Progenitor cell of endocrine pancreas (in vitro differentiated cells): ENCODE measurements at places on chromosomes 2 and 18. TPM values are rescaled to one million over a fixed set of nuclear protein-coding genes. Genes with fewer than 3 reads are reported as not detected.

- H3K36me3 ChIP-seq = no peaks in the 10 kb centered on the region
- H3K27ac ChIP-seq = no peak overlapping the region
- no peak for DNase-seq
- no peak overlapping the region for H3K4me3 ChIP-seq
Observed at GRCh38 chr2:77155511-77155910, 366.7 kb downstream of the LRRTM4 start.

- no peaks in the 10 kb centered on the region for H3K27me3 ChIP-seq
- no peak overlapping the region for H3K4me3 ChIP-seq
- H3K4me1 ChIP-seq = peaks cover 40% of the 10 kb centered on the region
- no peak overlapping the region for H3K27ac ChIP-seq
Observed at GRCh38 chr2:128308889-128309279, 9.8 kb downstream of the HS6ST1 start.

DNA sequence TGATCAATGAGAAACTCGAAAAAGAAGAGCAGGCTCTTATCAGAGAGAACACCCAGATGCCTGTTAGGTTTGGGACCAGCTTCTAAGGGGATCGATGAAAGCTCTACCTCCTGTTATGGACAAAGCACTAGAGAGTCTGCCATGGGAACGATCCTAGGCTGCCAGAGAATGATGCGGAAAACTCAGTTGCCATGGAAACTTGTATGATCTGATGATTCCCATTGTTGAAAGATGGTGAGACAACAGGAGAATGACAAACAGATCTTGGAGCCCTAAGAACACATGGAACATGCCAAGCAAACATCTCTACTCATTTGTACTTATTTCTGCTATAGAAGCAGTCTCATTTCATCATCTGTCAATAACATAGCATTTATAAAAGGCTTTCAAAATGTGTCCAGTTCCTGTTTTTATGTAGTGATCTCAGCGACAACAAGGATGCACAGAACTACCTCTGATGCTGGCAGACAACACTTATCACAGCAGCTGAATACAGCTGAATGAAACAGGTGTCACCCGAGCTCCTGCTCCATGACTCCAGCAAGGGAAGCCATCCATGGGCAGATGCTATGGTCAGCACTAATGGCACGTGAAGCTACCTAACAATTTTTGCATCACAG, 59.6 kb downstream of the NCKAP5 start:
- H3K27ac ChIP-seq = no peak overlapping the region
- H3K36me3 ChIP-seq = no peaks in the 10 kb centered on the region

GRCh38 chr2:199883474-199884212, 27.4 kb upstream of the C2orf69 start:
- H3K4me3 ChIP-seq = no peak overlapping the region
- H3K27me3 ChIP-seq = no peaks in the 10 kb centered on the region
- H3K4me1 ChIP-seq = no peaks in the 10 kb centered on the region
- no peak for DNase-seq
- no peaks in the 10 kb centered on the region for H3K36me3 ChIP-seq

DNA sequence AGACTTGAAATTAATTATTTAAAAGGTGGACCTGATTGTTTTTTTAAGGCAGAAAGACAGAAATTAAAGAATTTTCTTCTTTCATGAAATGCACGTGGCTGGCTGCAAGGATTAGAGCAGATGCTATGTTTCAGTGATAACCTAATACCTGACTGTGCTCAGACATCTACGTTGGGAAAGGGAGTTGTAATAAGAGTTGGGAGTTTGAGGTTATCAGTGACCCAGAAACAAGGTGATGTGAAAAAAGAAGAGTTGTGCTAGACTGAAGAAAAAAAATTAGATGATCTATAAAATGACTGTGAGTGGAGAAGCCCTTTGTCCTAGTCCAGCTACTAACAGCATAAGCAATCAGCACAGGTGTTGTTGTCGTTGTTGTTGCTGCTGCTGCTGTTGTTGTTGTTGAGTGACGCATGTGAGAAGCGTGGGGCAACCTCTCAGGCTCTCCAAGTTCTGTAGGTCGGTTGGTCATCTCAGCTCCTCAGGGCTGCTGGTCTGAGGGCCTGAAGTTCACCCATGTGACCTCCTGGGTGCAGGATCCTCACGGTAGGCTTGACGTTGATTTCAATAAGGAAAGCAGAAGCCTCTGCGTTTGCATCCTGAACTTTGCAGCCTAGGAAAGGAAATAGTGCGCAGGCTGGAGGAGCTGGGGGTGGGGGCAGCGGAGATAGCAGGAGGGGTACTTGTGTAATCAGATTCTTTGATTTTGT, 7.6 kb downstream of the POU3F3 start:
- peak overlapping the region; percentile 72 for H3K4me3 ChIP-seq
- peaks cover 94% of the 10 kb centered on the region for H3K27me3 ChIP-seq
- no peak overlapping the region for H3K27ac ChIP-seq
- no peaks in the 10 kb centered on the region for H3K36me3 ChIP-seq
- H3K4me1 ChIP-seq = peaks cover 6% of the 10 kb centered on the region

DNA sequence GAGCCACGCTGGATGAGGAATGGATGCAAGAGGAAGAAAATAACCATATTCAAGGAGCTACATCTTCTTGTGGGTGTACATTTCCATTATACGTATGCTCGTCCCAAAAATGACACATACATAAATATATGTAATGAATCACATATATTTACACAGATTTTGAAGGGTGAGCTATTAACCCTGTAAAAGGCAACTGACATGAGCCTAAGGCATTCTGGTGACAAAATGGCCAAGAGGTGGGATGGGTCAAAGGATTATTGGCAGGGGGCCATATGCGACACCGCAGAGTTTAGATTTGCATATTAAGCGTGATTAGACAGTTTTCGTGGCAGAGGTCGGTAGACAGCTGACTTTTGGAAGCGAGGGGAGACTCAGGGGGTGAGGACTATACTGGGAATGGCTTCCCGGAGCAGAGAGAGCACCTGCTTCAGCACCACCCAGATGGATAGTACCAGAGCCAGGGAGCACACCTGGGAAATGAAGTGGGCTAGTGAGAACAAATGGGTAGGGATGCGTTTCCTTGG, 431 bp upstream of the CNRIP1 start:
- no peak overlapping the region for H3K27ac ChIP-seq
- no peaks in the 10 kb centered on the region for H3K36me3 ChIP-seq
- peaks cover 84% of the 10 kb centered on the region for H3K27me3 ChIP-seq
- peak; percentile 27 for DNase-seq
- H3K4me1 ChIP-seq = peaks cover 4% of the 10 kb centered on the region

GRCh38 chr18:64398320-64398719, 249.4 kb upstream of the LINC00305 start:
- H3K27ac ChIP-seq = no peak overlapping the region
- no peaks in the 10 kb centered on the region for H3K4me1 ChIP-seq

GRCh38 chr2:239793086-239793485, 232.1 kb downstream of the NDUFA10 start:
- no peak overlapping the region for H3K4me3 ChIP-seq
- H3K4me1 ChIP-seq = no peaks in the 10 kb centered on the region
- no peak for DNase-seq
- peak overlapping the region; percentile 82 for H3K27ac ChIP-seq
- H3K27me3 ChIP-seq = peaks cover 11% of the 10 kb centered on the region
- no peaks in the 10 kb centered on the region for H3K36me3 ChIP-seq

DNA sequence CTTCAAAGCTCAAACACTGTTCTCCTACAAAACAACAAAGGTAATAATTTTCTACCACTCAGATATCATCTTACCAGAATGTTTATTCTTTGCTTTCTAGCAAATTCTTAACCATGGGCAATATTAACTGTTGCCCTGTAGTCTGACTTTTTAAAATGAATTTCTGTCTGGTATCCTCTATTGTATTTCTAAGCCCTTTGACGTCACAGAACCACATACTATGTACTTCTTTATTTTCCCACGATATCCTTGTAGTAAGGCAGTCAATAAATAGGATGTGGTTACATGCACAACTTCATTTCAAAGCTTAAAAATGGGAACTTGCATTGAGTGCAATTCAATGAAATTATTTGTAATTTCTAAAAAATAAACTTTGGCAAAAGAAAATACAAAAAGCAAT, 58.7 kb downstream of the THADA start:
- no peak for DNase-seq
- no peak overlapping the region for H3K4me3 ChIP-seq
- peaks cover 30% of the 10 kb centered on the region for H3K36me3 ChIP-seq
- peaks cover 2% of the 10 kb centered on the region for H3K4me1 ChIP-seq

GRCh38 chr2:59584958-59585357, 968.5 kb downstream of the BCL11A start:
- no peaks in the 10 kb centered on the region for H3K36me3 ChIP-seq

GRCh38 chr2:186405842-186406241, 80.2 kb upstream of the ZC3H15 start:
- H3K36me3 ChIP-seq = no peaks in the 10 kb centered on the region
- no peaks in the 10 kb centered on the region for H3K27me3 ChIP-seq
- no peaks in the 10 kb centered on the region for H3K4me1 ChIP-seq
- H3K4me3 ChIP-seq = no peak overlapping the region
- no peak overlapping the region for H3K27ac ChIP-seq

DNA sequence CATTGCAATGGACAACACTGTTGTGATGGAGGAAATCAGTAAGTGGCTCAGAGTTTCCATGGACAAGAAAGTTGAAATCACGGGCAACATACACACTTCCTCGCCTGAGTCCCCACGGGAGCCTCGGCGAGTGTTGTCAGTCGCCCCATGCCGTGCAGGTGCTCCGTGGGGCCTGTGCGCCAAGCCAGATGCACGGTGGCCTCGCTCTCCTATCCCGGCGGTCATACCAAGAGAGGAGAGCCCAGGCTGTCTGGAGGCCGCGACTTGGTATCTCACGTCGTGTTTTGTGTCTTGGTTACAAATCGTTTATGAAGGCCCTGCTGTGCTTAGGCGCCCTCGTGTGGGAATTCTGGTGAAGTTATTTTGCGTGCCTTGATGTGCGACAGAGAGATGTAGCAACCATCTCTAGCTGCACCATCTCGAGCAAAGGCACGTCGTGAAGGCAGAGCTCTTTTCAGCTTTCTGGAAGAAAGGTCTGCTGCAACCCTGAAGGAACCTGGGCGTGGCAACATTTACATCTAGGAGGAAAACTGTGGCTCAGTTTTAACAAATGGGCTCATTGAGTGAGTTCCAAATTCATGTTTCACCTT, 21.8 kb downstream of the ATG4B start:
- H3K27ac ChIP-seq = no peak overlapping the region
- peaks cover 23% of the 10 kb centered on the region for H3K36me3 ChIP-seq
- DNase-seq = peak; percentile 30
- no peaks in the 10 kb centered on the region for H3K27me3 ChIP-seq
- peaks cover 3% of the 10 kb centered on the region for H3K4me1 ChIP-seq
- no peak overlapping the region for H3K4me3 ChIP-seq

- H3K27me3 ChIP-seq = no peaks in the 10 kb centered on the region
- no peak for DNase-seq
- H3K36me3 ChIP-seq = peaks cover 7% of the 10 kb centered on the region
- H3K4me3 ChIP-seq = no peak overlapping the region
- no peak overlapping the region for H3K27ac ChIP-seq
- peaks cover 7% of the 10 kb centered on the region for H3K4me1 ChIP-seq
Observed at GRCh38 chr2:189836644-189837043, 52.4 kb downstream of the PMS1 start.

DNA sequence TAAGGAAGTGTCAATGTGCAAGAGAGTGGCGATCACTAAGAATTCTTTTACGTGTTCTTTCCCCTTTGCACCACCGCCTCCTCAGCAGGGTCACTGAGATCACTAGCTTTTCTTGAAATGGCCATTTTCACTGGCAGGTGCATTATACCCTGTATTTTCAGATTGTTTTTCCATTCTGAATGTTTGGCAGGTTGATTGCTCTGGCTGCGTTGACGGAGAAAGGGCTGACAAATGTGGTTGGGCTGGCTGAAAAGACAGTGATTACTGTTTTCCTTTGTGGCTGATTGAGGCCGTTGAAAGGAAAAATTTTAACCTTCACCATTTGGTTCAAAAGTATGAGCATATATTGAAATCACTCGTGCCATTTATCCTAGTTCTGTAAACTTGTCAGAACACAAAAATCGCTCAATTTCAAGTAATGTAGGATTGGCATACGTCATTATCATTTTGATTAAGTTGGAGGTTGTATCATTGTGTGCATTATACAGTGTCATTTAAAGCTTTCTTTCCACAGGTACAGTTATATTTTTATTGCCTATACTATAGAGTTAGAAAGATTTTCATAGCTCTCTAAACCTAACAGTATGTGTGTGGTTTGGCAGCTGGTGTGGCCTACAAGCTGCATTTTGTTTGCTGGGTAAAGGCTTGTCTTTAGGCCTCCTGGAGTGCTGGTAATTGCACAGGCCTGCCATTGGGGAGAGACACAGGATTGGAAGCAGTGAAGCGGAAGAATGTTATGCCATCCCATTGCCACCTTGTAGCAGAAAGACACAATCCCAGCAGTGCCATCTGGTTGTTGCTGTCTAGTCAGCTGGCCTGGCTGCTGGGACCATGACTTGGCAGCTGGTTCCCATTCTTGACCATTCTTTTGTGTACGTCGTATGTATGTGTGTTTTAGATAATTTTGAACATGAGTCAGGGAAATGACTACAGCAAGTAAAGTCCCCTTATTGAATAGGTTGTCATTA, 36.7 kb downstream of the DYNC1I2 start:
- peaks cover 21% of the 10 kb centered on the region for H3K36me3 ChIP-seq
- H3K27ac ChIP-seq = no peak overlapping the region
- H3K4me3 ChIP-seq = no peak overlapping the region
- H3K27me3 ChIP-seq = peaks cover under 1% of the 10 kb centered on the region

DNA sequence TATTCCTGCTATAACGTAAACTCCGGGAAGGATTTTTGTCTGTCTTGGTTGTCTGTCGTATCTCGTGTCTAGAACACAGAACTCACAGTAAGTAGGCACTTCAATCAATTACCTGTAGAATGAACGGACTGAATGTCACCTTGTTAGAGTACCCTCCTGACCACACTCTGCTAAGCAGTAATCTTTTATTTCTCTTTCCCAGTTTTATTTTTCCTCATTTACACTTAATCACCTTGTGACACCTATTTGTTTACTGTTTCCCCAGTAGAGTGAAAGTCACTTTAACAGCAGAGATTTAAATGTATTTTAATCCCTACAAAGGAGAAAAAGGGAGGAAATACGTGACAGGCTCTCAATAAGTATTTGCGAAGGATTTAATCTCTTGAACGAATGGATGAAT, 514 bp upstream of the EPB41L5 start:
- H3K27me3 ChIP-seq = no peaks in the 10 kb centered on the region
- H3K27ac ChIP-seq = peak overlapping the region; percentile 92
- peak overlapping the region; percentile 95 for H3K4me3 ChIP-seq

- H3K4me1 ChIP-seq = no peaks in the 10 kb centered on the region
- H3K36me3 ChIP-seq = peaks cover 17% of the 10 kb centered on the region
- no peaks in the 10 kb centered on the region for H3K27me3 ChIP-seq
- no peak overlapping the region for H3K4me3 ChIP-seq
- DNase-seq = no peak
Observed at GRCh38 chr2:134943540-134943939, 24.9 kb downstream of the CCNT2 start.

The ELOA2 gene
- not detected in 2 replicates for total RNA-seq

The ENOSF1 gene
- 69.8 and 70.8 TPM in 2 replicates for total RNA-seq

The CPO gene
- 0.24 TPM in 1 of 2 replicates, not detected in the other for total RNA-seq

The MDH1B gene
- total RNA-seq = 2.8 and 3.0 TPM in 2 replicates

The HOXD3 gene
- total RNA-seq = not detected in 2 replicates

The NPAS2 gene
- total RNA-seq = 0.84 and 1.00 TPM in 2 replicates

The LIMS4 gene
- total RNA-seq = 0.74 and 1.4 TPM in 2 replicates

The ATP6V1C2 gene
- total RNA-seq = 0.19 and 0.36 TPM in 2 replicates

The CRYGD gene
- total RNA-seq = not detected in 2 replicates

The RUFY4 gene
- total RNA-seq = not detected in 2 replicates

The SERPINB12 gene
- not detected in 2 replicates for total RNA-seq

The FBLN7 gene
- 9.3 and 13.3 TPM in 2 replicates for total RNA-seq

The IL1RL2 gene
- total RNA-seq = not detected in 2 replicates
